ENCODE measurements at places on chromosomes 4 and X.

GRCh38 chrX:22365460-22365859 lies 92.7 kb downstream of the CBLL2 start:
- no peak for DNase-seq

GRCh38 chrX:103831803-103832544 lies at the start of gene RAB9B:
Gene RAB9B, minus strand, starts transcription at chrX:103832257. Its CDS starts 6,473 bp downstream, at chrX:103825784.
- no peak for DNase-seq

- no peak for DNase-seq
Observed at GRCh38 chr4:1244978-1245471, 3.9 kb downstream of the CTBP1 start.

DNA sequence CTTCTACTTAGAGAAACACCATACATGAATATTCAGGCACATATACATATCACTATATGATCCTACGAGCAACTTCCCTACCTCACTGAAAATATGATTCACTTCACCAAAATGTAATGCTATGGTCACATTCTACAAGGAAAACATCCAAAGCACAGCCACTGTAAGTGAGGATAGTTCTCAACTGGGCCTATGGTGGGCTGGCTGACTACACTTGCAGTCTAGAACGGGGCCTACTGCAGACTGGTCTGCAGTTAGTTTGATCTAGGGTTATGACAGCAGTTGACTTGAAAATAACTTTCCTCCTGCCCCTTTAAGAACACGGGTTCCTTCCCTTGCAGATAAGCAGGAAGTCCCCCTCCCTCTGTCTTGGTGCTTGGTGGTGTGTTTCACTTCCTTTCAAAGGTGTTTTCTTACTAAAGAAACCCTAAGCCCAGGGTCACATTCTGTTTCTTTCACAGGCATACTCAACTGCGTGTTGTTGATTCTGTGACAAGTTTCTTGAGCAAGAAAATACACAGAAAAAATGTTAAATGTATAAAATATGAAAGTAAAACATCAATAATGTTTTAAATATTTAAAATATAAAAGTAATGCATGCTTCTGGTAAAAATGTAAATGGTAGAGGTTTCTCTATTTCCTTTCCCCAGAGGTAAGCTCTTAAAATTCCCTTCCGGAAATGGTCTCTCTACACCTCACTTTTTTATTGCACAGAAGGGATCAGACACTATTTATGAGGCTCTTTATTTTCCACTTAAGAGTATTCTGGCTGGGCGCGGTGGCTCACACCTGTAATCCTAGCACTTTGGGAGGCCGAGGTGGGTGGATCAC lies 18.0 kb upstream of the TMSB4X start:
- no peak for DNase-seq
